ENCODE measurements at places on chromosomes 6 and 20.

DNA sequence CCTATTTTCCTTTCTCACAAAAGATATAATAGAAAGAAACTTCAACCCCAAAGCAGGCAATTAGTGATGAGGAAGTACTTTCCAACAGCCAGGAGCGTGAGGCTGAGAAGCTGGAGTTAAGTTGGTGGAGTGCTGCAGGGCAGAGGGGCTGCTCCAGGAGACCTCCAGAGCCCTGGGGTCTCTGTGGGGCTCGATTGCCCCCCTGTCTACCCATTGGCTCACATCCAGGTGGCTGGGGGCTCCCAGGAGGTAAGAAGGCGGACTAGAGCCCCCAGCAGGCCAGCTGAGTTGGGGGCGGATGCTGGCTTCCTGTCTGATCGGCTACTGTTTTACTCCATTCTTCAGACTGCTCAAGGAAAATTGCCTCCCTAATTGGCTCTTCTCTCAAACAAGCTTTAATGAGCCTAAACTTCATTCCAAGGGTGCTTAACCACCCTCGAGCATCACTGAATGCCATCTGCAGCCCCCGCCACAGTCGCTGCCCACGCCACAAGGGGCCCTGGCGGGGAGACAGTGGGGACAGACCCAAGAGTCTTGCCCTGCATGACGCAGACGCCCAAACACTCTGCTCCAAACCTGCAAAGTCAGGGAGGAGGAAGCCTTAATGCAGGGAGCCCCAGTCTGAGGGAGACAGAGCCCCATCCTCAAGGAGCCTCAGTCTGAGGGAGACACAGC lies 78.6 kb downstream of the MDGA1 start:
- ATAC-seq = no peak

DNA sequence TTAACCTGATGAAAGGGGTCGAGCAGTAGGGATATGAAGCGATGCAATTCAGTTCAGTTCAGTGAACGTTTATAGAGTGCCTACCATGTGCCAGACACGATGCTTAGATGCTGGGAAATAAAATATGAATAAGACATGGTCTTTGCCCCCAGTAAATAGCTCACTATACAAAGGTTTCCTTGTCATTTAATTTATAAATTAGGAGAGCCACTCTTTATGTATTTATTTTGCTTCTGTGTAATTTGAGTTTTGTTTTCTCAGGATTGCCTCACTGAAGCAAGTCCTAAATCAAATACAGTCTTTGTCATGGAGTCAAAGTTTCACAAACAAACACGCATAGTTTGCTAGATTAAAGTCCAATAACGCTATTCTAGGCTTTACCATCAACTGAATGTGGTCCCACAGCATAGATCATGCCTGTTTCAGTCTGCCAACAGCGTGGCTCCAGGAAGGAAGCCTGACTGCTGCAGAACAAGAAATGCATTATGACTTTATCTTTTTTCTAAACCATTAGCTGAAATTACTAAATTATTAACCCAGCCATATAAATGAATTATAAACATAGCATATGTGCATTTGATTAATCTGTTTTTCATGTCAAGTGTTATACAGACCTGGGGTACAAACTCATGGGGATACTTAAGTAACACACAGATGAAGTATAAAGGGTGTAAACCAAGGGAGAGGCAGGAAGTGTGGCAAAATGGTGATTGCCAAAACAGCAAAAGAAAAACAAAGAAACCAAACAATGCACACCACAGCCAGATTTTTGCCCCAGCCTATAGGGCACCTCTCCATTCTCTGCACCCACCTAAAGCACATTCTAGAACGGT lies 29.8 kb upstream of the CCN2 start:
- no peak for ATAC-seq

DNA sequence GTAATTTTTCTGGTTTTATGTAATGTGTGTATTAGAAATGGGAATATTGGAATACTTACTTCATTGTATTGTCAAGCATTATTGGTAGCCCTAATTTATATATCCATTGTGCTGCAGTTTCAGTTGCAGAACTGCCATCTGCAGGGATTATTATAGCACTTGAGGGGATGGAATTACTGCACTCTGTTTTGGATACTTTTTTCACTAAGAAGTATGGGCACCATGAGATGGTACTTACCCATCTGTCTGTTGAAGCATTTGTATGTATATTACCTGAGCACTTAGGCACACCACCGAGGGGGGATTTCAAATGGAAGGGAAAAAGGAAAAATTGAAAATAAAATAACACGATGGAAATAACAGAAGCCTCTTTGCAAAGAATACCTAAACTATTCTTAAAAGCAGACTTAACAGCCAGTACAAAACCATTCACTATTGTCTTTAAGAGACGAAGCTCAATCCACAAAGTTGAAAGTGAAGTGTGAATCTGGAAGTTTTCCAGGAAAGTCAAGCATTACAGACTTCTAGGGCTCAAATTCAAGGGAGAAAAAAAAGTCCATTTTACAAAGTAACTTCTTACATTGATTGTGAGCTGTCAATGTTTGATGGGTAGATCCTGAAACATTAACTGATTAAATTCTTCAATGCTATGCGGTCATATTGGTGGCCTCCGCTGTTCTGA lies 318.7 kb downstream of the SOX4 start:
- no peak for ATAC-seq

GRCh38 chr6:4804095-4804494 lies 27.9 kb downstream of the CDYL start:
- ATAC-seq = peak; percentile 69

- ATAC-seq = no peak
These were observed 17.5 kb upstream of the SAMHD1 start for GRCh38 chr20:36969051-36969450.

DNA sequence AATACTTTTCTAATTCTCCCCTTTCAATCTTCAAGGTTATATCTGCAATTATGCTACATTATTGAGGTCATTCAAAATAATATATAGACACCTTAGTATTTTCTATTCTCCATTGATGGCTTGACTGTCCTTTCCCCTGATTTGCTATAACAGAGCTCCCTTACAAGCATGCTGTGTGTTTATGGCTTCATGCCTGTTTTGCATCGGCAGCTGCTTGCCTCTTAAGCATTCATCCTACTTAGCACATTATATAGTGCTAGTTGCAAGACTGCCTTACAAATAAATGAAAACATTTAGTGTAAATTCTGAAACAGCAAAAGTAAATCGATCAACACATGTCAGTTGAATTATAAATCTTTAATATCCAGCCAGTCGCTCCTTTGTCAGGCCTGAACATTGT lies 476.2 kb upstream of the POU3F2 start:
- ATAC-seq = no peak

DNA sequence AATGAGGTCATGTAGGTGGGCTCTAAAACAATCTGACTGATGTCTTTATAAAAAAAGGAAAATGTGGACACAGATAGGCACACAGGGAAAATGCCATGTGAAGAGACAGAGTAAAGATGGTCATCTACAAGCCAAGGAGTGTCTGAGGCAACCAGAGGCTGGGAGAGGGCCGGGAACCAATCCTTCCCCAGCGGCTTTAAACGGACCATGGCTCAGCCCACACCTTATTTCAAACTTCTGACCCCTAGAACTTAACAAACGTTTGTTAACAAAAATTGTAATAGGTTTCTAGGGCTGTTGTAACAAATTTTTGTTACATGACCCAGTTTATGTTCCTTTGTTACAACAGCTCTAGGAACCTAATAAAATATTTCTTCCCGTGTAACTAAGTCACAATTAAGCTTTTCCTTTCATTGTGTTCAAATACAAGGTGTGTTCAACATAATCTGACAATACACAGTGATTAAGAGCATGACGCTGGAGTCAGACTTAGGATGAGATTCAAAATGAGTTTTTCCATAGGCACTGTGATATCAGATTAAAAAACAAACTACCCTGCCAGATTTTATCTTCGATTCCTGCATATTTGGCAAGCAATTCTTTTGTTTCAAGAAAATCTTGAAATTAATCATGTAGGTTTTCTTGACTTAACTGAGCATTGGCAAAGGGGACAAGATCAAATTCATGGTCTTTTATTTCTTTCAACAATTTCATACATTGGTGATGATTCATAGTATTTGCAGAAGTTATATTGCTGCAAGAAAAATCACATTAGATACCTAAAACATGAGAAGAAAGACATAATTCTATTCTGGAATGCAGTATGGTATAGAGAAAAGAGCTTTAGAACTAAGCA lies 169.5 kb upstream of the RIPOR2 start:
- ATAC-seq = peak; percentile 89

DNA sequence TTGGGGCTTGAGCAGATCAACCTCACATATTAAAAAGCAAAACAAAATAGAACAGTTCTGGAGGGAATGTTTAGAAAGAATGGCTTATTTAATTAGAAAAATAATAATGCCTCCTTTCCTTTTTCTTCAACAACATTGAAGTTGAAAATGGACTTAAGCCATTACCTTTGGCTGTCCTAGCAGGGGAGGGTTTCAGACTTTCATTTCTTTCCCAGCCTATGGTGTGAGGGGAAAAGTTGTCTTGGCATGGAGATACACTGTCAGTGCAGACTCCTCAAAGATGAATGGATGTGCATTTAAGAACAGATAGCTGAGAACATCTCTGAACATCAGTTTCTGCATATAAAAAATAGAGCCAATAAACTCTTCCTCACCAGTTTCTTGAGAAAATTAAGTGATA lies 169.5 kb downstream of the PAX1 start:
- no peak for ATAC-seq

DNA sequence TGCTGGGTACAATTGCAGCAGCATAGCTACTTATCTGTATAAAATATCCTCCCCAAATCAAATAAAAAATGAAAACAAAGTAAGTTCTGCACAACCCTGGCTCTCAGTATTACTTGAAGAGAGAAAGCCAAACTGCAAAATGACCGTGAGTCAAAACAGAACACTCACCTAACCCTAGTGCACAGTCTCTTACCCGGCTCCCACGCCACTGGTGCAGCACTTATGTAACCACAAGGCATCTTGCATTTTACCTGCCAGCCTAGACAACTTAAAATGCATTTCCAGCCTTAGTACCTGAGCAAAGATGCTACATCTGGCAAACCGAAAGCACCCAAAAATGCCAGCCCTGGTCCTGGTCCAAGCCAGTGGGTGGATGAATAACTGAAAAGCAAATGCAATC lies 12.4 kb upstream of the SIRPB1 start:
- no peak for ATAC-seq

- no peak for ATAC-seq
These were observed 199.7 kb upstream of the SIM1 start for GRCh38 chr6:100664274-100665040.

GRCh38 chr6:3432416-3432815 lies 24.4 kb downstream of the SLC22A23 start:
- peak; percentile 53 for ATAC-seq

GRCh38 chr6:2990248-2990931 lies 9.3 kb upstream of the NQO2 start:
- ATAC-seq = no peak

DNA sequence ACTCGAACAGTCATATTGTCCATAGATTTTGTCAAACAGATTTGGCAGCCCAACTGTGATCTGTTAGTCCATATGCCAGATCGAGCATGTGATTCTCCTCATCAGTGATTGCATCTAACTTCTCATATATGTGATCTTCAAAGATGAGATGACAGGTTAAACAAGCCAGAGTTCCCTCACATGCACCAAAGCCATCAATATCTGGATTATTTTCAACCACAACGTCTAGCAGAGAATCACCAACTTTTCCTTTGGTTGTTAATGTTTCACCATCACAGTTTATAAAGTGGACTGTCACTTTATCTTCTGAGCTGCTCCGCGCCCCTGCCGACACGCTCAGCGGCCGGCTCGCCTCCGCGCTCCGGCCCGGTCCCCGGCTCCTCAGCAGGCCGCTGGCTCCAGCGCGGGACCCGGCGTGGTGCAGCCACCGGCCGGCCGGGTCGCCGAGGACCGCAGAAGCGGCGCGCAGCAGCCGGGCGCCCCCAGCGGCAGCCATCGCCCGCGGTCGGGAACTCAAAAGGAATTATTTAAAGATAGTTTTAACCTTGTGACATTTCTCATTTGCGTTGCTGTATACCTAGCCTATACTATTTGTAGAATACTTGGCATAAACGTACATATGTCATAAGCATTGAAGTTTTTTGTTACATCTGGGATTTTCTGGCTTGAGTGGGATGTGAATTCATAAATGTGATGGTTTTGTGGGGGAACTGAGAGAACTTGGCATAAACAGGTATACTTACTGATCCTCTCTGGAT lies 40.1 kb upstream of the DYNLRB1 start:
- peak; percentile 64 for ATAC-seq

- ATAC-seq = no peak
These were observed 613.7 kb upstream of the FLRT3 start for GRCh38 chr20:14951105-14951504.

GRCh38 chr6:166877906-166878305 lies 78.4 kb downstream of the RNASET2 start:
- ATAC-seq = no peak

GRCh38 chr20:57027777-57028176 lies 238.7 kb downstream of the BMP7 start:
- no peak for ATAC-seq
